Activated CD8-positive, alpha-beta memory T cell treated with anti-CD3 and anti-CD28 coated beads for 4 hours (primary cell): ENCODE measurements at places on chromosomes 12 and 14.

GRCh38 chr12:106586278-106586802 is 3.5 kb downstream of the RFX4 start:
- no peak for DNase-seq

DNA sequence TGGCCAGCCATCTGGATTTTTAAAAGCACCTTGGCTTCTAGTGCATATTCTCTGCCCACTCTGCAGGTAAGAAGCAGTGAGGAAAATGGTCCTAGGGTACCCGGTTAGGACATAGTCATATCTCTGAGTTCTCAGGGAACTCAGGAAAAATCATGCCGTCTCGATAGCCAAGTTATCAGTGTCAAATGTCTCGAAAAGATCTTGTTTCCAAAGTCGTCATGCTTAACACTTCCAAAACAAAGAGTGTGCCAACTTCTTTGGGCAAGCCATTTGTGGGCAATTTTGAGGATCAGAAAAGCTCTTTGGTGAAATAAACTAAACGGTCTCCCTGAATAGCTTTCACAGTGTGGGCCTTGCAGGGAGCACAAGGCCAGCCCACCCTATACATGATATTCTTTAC is 39.2 kb downstream of the RASSF3 start:
- no peak for DNase-seq

DNA sequence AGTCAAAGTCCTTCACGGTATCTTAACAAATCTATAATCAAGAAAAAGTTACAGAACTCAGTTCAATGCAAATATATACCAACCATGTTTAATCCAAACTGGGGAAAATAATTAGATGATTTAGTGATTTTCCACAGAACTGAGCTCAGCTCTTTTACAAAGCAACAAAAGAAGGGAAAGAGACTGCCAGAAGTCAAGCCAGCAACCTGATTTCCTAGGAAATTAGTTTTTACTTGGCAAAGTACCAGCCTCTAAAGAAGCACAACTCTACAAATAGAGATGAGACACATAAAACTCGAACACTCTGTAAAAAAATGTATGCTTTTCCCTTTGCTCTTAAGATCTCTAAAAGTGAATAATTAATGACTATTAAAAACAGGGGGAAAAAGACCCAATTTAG is 19.4 kb downstream of the NUMB start:
- DNase-seq = no peak

GRCh38 chr14:96783043-96783914 is 13.9 kb upstream of the VRK1 start:
- DNase-seq = no peak

DNA sequence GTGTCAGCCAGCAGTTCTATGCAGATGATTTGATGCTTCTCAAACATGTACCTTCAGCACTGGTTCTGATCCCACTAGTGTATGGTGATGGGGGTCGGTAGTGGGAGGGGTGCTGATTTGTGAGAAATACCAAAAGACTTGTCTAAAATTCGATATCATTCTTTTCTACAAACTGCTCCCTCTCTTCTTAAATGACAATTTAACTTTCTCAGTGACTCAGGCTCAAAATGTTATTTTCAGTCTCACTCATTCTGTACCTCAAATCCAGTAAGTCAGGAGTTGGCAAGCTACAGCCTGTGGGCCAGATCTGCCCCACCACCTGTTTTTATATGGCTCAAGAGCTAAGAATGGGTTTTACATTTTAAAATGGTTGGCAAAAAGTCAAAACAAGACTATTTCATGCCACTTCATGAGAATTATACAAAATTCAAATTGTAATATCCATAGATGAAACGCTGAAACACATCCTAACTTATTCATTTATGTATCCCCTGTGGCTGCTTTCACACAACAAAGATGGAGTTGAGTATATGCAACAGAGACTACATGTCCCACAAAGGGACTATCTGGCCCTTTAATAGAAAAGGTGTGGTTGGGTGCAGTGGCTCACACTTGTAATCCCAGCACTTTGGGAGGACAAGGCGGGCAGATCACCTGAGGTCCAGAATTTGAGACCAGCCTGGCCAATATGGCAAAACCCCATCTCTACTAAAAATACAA is 6.6 kb upstream of the NOP2 start:
- no peak for DNase-seq

DNA sequence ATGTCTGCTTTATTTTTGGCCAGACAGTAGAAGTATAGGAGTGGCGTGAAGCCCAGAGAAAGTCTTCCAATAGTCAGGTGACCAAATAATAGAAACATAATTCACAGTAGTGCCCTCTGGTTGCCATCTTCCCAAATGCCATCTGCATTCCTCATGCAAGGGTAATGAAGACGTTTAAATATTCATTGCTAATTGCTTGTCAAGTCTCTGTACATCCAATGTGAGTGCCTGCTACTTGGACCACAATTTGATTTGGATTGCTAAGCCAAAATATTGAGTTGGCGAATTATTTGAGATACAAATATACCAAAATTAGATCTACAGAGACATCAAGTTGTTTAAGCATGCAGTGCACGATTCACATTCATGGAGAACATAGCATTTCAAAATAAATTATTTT is 402.7 kb downstream of the SOX5 start:
- no peak for DNase-seq

DNA sequence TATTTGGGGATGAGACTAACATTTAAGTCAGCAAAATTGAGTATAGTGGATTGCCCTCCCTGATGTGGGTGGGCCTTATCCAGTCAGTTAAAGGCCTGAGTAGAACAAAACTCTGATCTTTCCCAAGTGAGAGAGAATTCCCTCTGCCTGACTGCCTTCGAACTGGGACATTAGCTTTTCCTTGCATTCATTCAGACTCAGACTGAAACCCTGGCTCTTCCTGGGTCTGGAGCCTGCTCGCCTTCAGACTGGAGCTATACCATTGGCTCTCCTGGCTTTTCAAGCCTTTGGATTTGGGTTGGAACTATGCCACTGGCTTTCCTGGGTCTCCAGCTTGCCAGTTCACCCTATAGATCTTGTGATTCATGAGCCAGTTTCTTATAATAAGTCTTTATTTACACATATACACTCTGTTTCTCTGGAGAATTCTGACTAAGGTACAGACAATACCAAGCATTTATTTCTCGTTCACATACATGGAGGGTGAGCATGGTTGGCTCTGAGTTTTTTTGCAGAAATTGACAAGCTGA is 296.5 kb downstream of the ERC1 start:
- no peak for DNase-seq

GRCh38 chr14:34593740-34594375 is 36.1 kb downstream of the SNX6 start:
- DNase-seq = no peak

DNA sequence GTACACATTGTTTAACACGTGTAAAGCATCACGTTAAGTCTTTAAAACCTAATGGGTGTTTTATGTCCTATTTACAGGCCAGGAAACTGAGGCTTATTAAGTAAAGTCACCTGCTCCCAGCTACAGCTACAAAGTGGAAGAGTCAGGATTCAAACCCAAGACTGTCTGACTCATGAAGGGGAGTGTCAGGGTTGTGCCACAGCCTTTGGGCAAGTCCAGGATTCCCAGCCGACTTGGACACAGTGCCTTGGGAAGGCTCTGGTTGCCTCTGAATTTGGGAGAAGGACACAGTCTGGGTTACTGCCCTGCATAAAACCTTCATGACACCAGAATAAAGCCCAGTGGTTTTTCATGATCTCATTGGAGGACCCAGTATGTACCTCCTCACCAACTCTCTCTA is 7.3 kb downstream of the RNU4-2 start:
- DNase-seq = no peak

DNA sequence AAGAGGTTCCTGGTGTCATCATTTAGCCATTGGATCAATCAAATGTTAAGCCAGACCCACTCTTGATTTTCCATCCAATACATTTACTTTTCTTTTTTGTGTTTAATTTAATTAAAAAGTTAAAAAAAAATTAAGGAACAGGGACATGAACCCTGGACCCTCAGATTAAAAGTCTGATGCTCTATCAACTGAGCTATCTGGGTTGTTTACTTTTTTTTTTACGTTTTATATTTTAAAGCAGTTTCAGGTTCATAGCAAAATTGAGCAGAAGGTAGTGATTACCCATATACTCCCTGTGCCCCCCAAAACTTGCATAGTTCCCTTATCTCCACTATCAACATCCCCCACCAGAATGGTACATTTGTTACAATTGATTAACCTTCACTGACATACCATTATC is 3.0 kb upstream of the ACOT4 start:
- no peak for DNase-seq

- no peak for DNase-seq
Observed at GRCh38 chr14:81946375-81946774, 412.7 kb upstream of the SEL1L start.

DNA sequence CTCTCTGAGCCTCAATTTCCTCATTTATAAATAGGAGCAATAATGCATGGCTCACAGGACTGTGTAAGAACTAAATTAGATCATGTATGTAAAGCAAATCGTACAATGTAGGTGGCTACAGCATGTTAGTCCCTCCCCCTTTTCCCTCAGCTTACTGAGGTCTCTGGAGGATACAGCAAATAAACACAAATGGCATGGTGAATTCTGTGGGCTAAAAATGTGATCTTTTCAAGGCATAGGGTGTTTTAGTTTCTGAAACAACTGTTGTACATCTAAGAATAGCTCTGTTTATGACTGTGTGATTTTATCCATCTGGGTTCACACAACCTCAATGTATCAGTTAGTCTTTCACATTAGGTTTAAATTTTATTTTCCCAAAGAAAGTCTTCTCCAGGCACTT is 121.2 kb upstream of the PLEKHG7 start:
- DNase-seq = no peak

- no peak for DNase-seq
Observed at GRCh38 chr12:63862969-63863230, 18.4 kb downstream of the SRGAP1 start.

GRCh38 chr12:106329231-106329982 is 26.9 kb downstream of the TCP11L2 start:
- DNase-seq = no peak

DNA sequence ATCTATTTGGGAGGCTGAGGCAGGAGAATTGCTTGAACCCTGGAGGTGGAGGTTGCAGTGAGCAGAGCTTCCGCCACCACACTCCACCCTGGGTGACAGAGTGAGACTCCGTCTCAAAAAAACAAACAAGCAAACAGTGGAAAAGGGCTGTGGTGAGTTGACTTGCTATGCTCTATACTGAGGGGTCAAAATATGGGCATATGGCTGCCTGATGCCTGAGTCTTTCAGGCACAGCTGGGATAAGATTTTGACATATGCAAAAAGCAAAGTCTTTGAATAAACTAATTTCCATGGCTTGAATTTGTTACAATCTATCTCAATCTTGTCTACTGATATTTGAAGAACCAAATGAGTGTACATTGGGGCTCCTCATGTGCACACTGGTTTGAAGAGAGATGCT is 40.4 kb upstream of the BICD1 start:
- no peak for DNase-seq

DNA sequence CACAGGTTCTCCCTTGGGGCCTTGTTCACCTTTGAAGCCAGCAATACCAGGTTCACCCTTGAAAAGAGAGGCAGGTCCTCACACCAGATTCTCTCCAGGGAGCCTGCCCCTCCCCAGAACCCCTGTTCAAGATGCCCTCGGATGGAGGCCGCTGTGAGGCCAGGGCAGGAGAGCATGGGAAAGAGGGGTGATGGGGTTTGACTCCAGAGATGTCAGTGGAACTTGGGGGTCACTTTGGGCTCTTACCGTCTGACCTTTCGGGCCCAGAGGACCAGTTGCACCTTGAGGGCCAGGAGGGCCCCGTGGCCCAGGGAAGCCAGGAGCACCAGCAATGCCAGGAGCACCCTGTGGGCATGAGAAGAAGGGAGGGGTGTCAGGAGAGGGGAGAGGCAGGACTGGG is 17.4 kb downstream of the COL2A1 start:
- DNase-seq = no peak

GRCh38 chr14:99383472-99384449 is 96.9 kb downstream of the SETD3 start:
- no peak for DNase-seq

GRCh38 chr12:15712823-15713660 is 76.1 kb downstream of the EPS8 start:
- no peak for DNase-seq

DNA sequence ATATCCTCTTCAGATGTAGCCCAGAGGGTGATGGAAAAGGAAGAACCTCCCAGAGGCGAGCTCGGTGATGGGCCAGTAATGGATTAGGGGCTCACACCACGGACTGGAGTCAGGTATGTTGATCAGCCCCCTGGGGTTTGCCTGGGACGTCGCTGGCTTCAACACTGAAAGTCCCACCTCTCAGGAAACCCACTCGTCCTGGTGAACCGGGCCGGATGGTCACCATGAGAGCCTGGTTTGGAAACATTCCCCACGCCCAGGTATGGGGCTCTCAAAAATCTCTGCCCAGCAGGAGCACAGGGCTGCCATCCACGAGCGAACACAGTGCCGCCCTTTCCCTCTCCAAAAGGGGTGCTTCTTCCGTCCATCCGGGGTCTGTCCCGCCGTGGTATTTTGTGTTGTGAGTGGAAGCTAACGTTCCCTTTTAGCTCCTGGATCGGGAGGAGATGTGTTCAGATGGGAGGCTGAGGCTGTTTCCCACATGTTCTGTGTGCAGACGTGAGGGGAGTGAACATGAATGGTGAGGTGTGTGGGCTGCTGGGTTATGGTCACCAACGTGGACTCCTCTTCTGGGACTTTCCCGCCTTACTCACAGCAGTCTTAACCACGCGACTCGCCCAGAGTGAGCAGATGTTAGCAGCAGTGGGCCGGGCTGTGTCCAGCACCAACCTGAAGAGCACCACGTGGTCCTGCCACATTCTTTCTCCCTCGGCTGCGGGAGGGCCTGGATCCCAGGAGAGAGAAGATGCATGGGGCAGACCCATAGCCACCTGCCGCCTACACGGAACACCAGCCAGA is 139.2 kb downstream of the KIF26A start:
- DNase-seq = no peak

DNA sequence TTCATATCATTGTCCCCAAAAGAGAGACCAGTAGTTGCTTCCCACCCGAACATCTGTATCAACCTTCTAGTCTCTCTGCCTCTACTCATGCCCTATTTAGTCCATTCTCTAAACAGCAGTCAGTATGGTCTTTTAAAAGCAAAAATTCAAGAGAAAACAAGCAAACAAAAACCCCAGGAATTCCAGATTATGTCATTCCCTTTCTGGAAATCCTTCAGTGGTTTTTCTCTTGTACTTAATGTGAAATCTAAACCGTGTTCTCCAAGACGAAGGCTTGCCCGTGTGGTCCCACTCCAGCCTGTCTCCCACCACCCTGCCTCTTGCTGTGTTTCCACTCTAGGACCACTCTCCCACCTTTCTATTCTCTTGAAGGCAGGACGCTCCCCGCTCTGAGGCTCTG is 90.8 kb downstream of the TMEM30B start:
- no peak for DNase-seq

- no peak for DNase-seq
Observed at GRCh38 chr12:111186347-111186746, 182.5 kb downstream of the PHETA1 start.
